ENCODE measurements at places on chromosomes 16 and 17. TPM values are rescaled to one million over a fixed set of nuclear protein-coding genes. Genes with fewer than 3 reads are reported as not detected.

GRCh38 chr16:75341564-75342307, 90.3 kb upstream of the BCAR1 start:
- DNase-seq: no peak

DNA sequence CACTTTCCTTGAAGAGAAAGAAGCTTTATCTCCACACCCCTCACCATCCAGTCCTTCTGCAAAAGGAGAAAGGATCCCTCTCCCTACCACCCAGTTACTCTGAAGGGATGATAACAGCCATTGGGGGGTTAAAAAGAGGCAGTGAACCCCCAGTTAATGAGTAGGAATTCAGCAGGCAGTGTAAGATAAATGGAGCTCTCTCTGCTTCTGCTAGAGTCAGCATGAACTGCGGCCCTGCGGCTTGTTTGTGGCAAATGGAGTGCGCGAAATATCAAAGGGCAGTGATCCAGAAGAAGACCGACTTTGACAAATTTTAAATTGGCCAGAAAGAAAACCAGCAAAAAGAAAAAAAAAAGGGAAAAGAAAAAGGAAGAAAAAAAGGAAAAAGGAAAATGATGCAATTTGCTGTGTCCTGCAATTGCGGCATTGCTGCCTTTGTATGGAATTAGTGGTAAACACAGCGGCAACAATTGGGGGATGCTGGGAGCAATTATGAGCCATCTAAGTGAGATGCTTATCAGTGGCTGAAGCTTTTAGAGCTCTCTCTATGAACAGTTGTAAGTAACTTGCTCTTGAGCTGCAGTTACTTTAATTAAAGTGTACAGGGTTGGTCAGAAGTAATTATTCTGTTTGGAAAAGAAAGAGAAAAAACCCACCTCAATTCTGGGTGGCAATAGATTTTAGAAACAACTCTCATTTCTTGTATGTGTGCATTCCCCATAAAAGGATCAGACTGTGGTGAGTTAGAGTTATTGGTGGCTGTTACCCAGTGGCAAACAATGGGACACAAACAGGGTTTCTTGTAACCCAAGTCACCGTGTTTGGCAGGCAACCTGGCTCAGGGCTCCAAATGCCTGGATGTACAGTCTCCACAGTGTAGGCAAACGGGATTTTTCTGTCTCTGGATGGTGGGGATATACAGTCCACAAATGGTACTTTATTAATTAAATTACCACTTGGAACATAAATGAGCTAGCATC, 161.3 kb downstream of the AATF start:
- no peak for DNase-seq

- DNase-seq: no peak
Measured at GRCh38 chr17:66892246-66892645, 57.3 kb downstream of the CACNG5 start.

- no peak for DNase-seq
Measured at GRCh38 chr17:34609210-34609609, 29.8 kb downstream of the TMEM132E start.

GRCh38 chr16:59394526-59394925, 660.4 kb upstream of the GOT2 start:
- no peak for DNase-seq

DNA sequence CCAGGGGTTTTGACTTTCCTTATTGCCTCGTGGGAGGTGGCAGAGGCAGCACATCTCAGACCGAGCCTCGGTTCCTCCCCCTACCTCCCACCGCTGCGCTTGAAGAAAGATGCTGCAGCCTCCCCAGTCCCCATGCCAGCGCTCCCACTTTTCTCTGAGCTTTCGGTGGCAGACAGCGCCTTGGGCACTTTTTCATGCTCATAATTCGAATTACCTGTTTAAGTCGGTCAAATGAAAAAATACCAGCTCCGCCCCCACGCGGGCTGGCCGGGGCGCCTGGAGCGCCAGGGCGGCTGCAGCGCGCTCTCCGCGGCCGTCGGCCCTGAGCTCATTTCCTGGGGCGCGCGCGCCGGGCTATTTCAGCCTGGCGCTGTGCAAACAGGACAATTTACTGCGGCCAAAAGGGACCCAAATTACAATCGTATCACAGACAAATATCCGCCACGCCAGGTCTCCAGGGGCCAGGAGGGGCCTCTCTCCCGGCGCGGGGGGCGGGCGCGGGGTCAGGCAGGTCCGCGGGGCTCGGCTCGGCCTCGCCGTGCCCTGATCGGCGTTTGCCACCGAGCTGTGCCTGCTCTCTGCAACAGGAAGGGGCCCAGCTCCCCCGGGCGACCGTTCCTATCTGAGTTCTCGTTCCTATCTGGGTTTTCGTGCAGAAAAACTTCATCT, 45.0 kb downstream of the SOST start:
- DNase-seq: no peak

- DNase-seq: no peak
Measured at GRCh38 chr16:337975-338575, 14.4 kb downstream of the AXIN1 start.

GRCh38 chr17:48715496-48716399, 6.6 kb downstream of the PRAC1 start:
- DNase-seq: no peak

- DNase-seq: no peak
Measured at GRCh38 chr17:19023209-19023999, 18.8 kb upstream of the FAM83G start.

DNA sequence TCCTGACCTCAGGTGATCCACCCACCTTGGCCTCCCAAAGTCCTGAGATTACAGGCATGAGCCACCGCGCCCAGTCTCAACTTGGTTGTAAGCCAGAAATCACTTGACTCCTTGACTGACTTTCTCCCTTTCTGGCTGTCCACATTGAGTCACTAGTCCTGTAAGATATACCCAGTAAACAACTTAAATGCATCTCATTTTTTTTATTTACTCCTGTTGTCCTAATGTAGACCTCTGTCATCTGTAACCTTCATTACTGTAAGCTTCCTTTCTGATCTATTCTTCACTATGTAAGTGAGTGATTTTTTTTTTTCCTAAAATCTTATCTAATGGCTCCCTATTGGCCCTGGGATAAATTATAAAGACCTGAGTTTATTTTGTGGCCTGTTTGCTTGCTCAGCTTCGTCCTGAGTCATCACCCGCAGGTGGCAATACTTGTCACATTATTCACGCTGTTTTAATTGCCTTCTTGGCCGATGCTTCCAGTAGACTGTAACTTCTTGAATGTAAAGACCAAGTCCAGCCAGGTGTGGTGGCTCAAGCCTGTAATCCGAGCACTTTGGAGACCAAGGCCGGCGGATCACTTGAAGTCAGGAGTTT, 41.0 kb downstream of the PAFAH1B1 start:
- no peak for DNase-seq

- no peak for DNase-seq
Measured at GRCh38 chr17:36817483-36818048, 119.7 kb upstream of the LHX1 start.

- no peak for DNase-seq
Measured at GRCh38 chr17:35700150-35700549, 31.3 kb upstream of the RASL10B start.

DNA sequence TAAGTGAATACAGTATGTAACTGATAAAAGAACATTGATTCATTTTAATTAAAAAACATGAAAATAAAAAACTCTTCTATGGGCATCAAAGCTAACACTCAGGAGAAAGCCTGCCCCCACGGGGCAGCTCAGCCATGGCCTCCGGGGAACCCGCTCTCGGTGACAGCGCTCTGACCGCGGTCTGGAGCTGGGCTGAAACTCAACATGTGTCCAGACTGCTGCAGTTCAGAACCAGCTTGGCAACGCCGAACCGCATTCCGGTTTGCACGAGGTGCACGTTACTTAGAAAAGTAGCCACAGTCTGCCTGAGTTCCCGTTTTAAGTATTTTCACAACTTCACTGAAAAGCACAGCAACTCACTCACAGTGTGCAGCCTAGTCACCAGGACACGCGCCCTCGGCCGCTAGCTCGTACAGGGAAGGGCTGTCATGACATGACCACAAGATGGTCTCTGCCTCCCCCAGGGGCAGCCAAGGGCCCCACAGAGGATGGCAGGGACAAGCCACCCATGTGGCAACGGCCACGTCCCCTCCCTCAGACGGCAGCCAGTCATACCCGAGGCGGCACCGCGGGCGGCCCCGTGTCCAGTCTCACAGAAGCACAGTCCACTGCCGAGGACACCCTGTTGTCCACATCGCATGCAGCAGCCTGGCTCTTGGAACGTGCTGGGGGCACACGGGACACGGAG, 77.1 kb upstream of the METRNL start:
- no peak for DNase-seq

GRCh38 chr16:89744813-89745212, 23.5 kb downstream of the ZNF276 start:
- DNase-seq: no peak

DNA sequence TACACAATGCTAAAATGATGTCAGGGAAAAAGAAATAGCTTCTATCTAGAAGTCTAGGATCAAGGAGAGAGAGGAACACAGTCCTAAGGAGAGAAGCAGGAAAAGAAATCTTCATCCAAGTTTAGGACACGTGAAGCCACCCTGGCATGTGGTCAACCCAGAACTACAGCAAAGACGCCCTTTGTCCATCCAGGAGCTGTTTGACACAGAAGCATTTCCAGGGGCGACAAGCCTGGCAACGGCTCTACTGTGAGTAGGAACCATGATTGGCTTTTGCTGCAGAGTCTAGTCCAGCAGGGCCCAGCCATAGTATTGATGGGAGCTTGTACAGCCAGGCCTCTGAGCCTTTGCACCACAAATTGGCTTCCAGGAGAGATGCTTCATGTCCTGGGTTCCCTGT, 185.4 kb upstream of the RPL38 start:
- no peak for DNase-seq

DNA sequence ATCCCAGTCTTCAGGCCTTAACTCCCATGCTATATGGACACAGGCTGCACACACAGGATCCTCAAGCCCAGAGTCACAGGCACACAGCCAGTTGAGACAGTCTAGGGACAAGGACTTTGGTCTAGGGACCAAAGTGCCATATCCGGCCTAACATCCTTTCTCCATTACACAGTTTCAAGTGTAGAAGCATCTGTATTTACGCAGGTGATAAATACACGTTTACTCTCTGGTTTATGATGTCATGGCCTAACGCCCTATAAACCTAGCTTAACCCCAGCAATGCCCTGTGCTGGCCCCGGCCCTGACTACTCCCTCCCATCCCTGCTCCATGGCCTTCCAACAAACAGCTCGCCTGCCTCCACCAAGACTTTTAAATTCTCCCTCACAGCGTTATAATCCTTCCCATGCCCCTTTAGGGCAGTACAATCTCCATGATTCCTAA, 17.1 kb downstream of the CUEDC1 start:
- no peak for DNase-seq

DNA sequence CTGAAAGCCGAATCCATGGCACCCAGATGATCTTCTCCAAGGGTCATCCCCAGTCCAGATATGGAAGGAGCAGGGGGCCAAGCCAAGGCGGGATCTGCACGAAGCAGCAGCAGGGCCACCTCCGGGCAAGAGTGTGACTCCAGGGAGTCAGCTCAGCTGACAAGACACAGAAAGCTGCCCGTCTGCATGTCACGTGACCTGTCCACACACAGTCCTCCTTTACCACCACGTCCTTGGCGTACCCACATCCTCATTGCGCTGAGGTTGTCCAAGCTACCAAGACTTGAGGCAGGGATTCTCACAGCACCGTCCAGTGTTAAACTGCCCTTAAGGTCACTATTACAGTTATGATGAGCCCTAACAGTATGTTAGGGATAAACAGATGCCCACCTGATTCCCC, 11.3 kb upstream of the CYTH1 start:
- DNase-seq: no peak

DNA sequence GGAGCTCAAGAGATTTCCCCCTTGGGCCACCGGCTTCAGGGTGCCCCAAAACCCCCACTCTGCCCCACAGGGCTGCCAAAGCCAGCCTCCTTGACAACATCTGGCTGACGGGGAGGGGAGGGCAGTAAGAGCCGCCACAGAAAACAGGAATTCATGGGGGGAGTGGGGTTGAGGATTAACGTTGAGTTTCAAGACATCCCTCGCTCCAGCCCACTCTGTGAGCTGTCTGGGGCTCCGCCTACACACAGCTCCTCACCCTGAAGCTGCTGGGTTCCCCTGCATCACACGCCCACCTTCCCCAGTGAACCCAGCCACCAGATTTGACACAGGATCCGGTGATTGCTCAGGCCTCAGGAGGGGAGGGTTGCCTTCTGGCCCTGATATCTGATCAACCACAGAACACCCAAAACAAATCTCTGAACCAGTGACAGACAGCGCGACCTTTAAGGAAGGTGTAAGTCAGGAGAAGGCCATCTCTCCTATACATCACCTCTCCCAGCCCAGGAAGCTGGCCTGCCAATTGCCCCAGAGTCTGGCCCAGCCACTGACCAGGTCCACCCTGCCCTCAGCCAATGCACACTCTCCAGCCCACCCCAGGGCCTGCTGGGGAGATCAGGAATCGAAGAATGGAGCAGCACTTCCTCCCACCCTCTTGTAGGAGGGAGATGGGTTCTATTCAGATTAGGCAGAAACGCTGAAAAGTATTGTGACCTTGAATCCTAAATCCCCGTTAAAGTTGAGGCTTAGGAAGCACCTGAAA, 132.1 kb downstream of the CLEC16A start:
- DNase-seq: no peak

- DNase-seq: no peak
Measured at GRCh38 chr17:51685287-51685909, 425.1 kb downstream of the UTP18 start.

GRCh38 chr16:787978-788398, at the start of gene RPUSD1:
Gene RPUSD1 (minus strand): TSS chr16:788381. CDS start chr16:787737, 644 bp downstream.
- no peak for DNase-seq

GRCh38 chr17:40980596-40980995, 3.5 kb downstream of the KRT40 start:
- DNase-seq: no peak

DNA sequence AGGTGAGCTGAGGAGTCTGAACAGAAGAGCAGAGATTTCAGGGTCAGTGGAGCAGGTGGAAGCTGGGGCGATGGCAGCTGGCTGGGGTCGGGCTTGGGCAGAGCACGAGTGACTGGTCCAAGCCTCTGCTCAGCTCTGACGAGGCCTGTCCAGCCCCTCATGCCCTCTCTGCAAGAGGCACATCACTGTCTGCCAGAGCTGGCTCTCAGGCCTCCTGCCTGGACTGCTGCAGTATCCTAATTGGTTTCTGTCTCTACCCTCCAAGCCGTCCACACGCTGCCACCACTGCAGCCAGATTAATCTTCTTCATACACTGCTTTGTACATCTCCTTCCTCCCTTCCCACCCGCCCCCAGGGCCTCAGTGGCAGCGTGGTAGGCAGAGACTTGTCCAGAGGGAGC, 25.4 kb downstream of the CACNA1G start:
- DNase-seq: no peak

DNA sequence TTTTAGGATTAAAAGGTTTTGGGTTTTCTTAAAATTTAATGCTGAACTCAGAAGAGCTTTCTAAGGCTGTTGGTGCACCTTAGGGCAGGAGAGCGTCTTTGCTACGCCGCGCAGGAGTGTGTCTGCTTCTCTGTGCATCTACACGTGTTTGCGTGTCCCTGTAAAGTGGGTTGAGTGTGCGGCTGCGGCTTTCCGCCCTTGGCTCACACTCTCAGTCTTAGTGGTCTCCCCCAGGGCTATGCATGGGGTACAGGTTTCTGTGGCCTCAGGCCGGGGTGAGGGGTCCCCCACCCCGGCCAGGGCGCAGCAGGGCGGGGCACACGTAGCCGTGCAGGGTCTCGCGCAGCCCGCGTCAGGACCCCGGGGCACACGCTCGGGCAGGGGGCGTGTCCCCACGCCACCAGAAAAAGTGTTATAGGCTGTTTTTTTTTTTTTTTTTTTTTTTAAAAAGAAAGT, 727 bp upstream of the TENT4B start:
- no peak for DNase-seq

Gene BANP
- 72.3 TPM for total RNA-seq

Gene RCVRN
- 0.38 TPM for total RNA-seq

Gene CA7
- not detected for total RNA-seq

Gene PIGS
- 92.2 TPM for total RNA-seq

Gene CAVIN1
- total RNA-seq: 0.10 TPM

Gene C17orf100
- total RNA-seq: 2.9 TPM

Gene KRT31
- not detected for total RNA-seq

Gene SUPT4H1
- 90.2 TPM for total RNA-seq

Gene DNAH3
- total RNA-seq: not detected

Measured in activated B cell treated with CpG ODN at 0.5 μM for 24 hours (primary cell).